ENCODE measurements at places on chromosomes 13 and 19.

GRCh38 chr19:55241143-55241934, 12.8 kb upstream of the TMEM86B start:
- DNase-seq = no peak

DNA sequence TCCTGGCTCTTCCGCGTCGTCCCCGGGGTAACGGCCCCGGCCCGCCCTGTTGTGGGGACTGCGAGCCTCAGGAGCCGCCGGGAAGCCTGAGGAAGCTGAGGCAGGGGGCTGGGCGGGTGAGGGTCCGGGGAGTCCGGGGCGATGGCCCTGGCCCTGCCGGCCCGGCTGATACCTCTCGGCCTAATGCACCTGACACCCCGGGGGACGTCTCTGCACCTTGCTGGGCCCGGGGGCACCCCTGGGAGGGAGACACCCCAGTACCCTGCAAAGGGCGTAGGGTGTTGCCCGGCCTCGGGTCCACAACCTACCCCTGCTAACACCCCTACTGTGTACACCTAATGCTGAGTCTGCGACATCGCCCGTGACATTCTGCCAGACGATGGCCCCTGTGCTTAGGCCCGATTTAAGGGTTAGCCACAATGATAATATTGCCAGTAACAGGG, 410 bp downstream of the PIN1 start:
- no peak for DNase-seq

DNA sequence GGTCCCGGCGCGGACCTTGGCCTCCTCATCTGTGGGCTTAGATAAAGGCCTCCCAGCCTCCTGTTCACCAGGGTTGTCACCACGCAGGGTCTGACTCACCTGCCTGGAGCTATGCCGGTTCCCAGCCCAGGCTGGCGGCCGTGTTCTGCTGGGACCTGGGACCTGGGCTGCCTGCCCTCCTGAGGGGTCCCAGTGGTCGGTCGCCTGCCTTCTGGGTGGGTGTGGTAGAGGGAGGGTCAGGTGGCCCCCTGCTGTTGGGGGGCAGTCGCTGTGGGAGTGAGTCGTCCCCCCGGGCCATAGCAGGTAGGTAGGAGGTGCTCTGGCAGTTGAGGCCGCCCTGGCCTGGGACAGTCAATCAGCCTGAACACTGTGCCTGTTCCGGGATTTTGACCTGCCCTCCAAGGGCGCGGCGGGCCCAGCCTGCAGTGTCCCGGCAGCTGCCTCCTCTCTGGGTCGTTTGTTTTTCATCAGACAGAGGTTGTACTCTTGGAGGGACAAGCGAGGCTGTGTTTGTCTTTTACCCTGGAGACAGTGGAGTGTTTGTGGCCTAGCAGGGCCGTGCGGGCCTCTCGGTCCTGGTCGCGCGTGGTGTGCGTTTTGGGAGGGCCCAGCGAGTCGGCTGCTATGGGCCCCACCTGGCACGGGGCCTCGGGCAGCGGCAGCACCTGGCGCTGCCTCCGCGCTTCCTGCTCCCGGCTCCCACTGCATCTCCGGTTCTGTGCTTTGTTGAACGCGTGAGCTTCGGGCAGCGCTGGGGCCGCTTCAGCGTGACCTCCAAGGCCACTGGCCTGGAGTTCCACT, 2.6 kb downstream of the ADAT3 start:
- DNase-seq = no peak

DNA sequence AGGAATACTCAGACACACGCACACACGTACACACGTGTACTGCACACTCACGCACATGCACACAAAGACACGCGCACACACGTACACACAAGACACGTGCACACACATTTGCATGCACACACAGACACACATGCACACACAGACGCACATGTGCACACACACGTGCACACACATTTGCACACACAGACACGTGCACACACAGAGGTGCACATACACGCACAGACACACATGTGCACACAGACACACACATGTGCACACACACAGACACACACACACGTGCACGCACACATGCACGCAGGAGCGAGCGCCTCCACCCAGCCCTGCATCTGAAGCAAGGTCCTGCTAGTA, 81.1 kb downstream of the GADD45B start:
- DNase-seq = no peak

DNA sequence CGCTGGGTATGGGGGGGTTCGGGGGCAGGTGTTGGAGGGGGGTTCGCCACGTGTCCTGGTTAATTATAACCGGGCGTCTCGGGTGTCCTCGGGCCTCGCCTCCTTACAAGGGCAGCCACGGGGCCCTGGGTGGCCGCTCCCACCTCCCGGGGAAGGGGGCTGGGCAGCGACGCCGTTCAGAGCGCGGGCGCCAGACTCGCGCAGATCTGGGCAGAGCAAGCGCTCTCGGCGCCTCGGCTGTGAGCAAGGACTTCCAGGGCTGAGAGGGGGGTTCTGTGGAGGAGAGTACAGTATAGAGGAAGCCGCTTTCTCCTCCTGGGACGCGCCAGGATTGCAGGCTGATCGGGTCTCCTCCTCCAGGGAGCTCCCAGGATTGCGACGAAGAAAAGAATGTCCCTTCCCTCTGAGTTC, 1.0 kb upstream of the CKM start:
- no peak for DNase-seq

GRCh38 chr19:40928850-40929249, 46.8 kb upstream of the CYP2A7 start:
- no peak for DNase-seq

GRCh38 chr13:101945435-101945834, 456.4 kb downstream of the FGF14 start:
- DNase-seq = no peak

GRCh38 chr19:29467824-29468401, 57.9 kb upstream of the VSTM2B start:
- DNase-seq = no peak

- DNase-seq = no peak
Measured at GRCh38 chr19:2724148-2724557, 3.0 kb upstream of the DIRAS1 start.

DNA sequence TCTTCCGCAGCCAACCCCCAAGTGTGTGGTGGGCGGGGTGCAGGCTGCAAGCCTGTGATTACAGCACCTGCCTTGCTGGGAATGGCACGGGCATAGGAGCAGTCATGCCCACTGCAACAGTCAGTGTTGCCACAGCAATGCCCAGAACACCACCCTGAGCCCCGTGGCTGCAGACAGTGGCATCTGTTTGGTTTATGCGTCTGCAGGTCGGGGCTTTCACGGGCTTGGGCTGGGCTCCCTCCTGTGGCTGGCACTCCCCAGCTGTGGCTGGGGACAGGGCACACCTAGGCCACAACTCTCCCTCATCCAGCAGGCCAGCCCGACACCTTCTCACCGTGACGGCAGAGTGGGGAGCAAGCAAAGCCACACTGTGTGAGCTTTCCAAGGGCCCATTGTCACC, 115.3 kb upstream of the C1QTNF9B start:
- DNase-seq = no peak

DNA sequence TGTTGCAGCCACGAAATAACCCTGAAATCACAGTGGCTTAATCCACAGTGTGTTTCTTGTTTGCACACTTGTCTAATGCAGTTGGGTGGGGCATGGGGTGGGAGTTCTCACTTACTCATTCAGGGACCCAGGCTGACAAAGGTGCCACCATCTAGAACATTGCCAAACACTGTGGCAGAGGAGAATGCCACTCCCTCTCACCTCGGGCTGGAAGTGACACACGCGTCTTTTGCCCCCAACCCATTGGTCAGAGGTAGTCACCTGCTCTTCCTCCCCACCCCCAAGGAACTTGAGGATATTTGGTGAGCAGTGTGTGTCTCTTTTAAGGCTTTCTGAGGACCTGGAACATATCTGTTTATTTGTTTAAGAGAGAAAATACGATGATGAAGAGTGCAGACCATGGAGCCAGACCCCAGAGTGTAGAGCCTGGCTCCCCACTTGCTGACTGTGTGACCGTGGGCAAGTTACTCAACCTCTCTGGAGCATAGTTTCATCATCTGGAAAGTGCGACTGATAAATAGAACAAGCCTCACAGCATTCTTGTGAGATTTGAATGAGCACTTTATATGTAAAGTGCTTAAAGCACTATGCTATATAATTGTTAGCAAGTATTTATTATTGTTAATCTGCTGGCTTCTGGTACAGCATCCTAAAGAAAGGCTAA, 17.4 kb downstream of the GPR183 start:
- DNase-seq = no peak

- no peak for DNase-seq
Measured at GRCh38 chr19:3641515-3642269, 15.1 kb upstream of the CACTIN start.

DNA sequence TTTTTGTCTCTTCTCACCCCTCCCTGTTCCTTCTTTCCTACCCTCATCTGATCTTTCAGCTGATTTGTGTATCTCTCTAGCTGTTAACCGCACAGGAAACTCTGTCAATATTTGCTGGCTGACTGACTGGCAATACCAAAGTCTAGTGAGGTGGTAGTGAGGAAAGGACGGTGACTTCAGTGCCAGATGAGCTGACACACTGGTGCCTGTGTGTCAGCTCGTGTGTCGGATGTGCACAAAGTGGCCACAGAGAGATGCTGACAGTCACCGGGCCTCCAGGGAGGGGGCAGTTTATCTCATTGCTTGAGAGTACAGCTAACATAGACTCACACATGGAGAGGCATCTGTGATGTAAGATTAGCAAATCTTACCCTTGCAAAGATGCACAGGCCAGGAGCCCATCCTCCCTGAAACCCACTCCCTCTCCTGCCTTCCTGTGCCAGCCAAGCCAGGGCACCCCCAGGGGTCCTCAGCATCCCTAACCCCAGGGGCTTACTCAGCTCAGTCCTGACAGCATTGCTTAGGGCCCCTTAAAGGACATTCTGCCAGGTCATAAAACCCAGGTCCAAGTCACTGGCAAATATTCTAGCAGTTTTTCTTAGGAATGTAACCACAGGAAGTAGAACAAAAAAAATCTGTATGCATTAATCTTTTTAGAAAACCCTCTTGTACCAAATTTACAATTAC, 80.2 kb downstream of the SHISA2 start:
- DNase-seq = no peak

DNA sequence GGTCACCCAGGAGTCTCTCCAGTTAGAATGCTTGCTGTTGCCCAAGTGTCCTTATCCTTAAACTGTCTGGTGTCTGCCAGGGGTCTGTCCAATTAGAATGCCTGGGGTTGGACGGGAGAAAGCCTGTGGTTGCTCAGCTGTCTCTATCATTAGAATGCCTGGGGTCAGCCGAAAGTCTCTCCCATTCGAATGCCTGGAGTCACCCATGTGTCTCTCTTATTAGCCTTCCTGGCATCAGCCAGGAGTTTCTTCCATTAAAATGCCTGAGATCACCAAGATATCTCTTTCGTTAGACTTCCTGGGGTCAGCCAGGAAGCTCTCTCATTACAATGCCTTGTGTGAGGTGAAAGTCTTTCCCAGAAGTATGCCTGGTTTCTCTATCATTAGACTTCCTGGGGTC, 1521.0 kb downstream of the UQCRFS1 start:
- DNase-seq = no peak

- no peak for DNase-seq
Measured at GRCh38 chr13:112242777-112243176, 133.4 kb upstream of the SPACA7 start.

- DNase-seq = no peak
Measured at GRCh38 chr19:46603752-46604231, 2.7 kb downstream of the CALM3 start.

DNA sequence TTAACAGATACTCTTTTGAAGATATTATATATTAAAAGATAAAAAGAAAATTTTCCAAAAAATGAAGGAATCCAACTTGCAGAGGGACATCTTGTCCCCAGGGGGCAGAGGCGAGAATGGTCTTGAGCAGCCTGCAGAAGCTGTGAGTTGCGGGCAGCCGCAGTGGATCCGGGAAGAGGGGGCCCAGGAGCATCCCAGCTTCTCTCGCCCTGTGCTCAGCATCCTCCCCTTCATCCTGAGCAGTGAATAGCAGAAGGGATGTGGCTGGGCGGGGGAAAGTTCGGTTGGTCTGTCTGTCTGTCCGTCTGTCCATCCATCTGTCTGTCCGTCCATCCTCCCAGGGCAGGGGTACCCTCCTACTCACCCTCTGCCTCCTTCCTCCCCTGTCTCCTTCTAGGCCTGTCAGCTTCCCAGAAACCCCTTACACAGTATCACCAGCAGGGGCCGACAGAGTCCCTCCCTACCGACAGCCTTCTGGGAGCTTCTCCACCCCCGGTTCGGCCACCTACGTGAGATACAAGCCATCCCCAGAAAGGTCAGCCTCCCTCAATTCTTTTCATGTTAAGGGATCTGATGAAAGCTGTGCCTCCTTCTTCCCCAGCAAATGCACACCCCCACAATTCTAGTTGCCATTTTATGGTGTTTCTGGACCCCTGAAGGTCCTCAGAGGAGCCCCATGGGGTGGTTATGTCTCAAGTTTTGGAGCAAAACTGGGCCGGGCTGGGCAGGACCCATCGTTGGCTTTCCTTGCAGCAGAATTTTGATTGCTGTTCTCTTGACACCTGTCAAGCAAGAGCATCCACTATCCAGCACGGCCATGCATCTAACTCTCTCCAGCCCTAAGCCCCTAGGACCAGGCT, 81.6 kb downstream of the DPF1 start:
- no peak for DNase-seq

- no peak for DNase-seq
Measured at GRCh38 chr13:34144142-34144541, 326.2 kb downstream of the RFC3 start.

DNA sequence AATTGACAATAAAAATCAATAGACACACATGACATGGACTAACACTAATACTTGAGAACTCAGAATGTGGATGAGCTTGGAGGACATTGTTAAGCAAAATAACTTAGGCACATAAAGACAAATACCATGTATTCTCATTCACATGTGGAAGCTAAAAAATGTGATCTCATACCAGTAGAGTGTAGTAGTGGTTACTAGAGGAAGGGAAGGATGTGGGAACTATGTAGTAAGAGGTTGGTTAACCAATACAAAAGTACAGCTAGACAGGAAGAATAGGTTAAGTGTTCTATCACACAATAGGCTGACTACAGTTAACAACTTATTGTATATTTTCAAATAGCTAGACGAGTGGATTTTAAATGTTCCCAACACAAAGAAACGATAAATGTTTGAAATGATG, 415.8 kb upstream of the KLF12 start:
- DNase-seq = no peak

- DNase-seq = no peak
Measured at GRCh38 chr13:47843005-47843404, 158.1 kb downstream of the SUCLA2 start.

- DNase-seq = no peak
Measured at GRCh38 chr13:57739543-57740190, 108.1 kb downstream of the PCDH17 start.

- DNase-seq = no peak
Measured at GRCh38 chr19:35671818-35672217, 5.5 kb downstream of the UPK1A start.

DNA sequence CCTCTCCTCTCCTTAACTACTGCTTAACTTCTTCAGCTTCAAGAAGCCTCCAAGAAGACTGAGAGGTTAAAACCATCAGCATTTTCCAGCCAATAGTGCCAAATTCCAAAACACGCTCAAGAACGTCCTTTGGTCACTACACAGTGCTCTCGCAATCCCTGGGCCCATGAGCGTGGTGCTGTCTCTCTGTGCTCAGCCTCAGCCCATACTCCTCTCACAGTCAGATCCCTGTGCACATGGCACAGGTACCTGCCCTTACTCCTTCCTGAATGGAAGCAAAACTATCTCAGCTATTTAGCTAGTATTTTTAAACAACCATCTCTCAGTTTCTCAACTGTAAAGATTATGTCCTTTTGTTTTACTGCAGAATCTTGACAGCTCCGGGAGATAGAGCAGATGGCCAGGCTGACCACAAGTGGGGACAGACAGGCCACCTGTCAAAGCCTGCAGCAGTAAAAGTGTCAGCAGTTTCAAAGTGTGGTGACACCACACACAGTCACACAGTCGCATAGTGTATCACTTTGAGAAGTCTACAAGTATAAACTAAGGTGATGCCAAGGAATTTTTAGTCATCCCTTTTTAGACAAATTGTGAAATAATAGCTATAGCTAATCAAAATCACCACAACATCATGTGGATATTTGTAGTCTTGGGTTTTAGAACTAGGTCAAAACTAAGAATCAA, 35.7 kb downstream of the DZIP1 start:
- DNase-seq = no peak

Data from stimulated activated CD8-positive, alpha-beta memory T cell treated with anti-CD3 and anti-CD28 coated beads, Interleukin-4, amount 100 ng/mL, for 1 hour (primary cell).